ENCODE measurements at places on chromosomes 2 and 18. TPM values are rescaled to one million over a fixed set of nuclear protein-coding genes. Genes with fewer than 3 reads are reported as not detected.

C2orf66 gene
- total RNA-seq, result 0.56 TPM

RUFY4 gene
- total RNA-seq, result not detected

UGT1A4 gene
- total RNA-seq, result 0.33 TPM

ITGB6 gene
- 58.6 TPM for total RNA-seq

GPR45 gene
- total RNA-seq, result not detected

UPP2 gene
- total RNA-seq, result not detected

DTNA gene
- 5.1 TPM for total RNA-seq

ALPP gene
- total RNA-seq, result not detected

IL1A gene
- 37.0 TPM for total RNA-seq

REG1B gene
- not detected for total RNA-seq
